NB4 (cell line): ENCODE measurements at places on chromosomes 4 and X.

DNA sequence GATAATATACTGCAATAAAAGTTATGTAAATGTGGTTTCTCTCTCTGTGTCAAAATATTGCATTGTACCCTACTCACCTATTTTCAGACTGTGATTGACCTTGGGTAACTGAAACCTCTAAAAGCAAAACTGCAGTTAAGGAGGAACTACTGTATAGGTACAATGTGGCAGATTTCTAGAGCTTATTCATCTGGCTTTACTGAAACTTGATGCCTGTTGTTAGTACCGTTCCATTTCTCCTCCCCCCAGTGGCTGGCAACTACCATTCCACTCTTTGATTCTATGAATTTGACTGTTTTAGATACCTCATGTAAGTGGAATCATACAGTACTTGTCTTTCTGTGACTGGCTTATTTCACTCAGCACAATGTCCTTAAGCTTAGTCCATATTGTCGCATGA is 61.9 kb downstream of the HOPX start:
- DNase-seq, result peak; percentile 6

DNA sequence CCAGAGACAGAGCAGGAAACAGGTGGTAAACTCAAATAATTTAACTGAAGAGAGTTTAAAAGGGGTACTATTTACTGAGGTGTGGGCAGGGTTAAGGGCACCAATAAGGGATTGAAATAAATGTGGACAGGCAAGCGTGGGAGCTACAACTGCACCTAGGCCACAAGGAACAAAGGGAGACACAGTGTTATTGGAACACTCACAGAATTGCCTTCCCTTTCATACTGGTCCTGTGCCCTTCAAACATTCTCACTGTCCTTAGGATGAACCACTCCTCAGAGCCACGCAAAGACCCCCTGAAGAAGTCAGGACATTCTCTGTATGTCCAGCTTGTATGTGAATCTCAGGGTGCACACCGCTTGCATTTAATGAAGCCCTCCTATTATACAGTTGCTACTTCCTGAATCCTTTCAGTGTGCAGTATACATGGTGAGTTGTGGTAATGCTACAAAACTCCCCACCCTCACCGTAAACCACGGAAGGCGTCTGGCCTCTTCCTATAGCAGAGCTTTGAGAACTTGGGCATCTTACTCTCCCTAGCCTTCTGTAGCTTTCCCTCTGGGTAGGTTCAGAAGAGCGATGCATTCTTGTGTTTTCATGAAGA is 9.6 kb upstream of the MRPL1 start:
- peak; percentile 82 for DNase-seq

DNA sequence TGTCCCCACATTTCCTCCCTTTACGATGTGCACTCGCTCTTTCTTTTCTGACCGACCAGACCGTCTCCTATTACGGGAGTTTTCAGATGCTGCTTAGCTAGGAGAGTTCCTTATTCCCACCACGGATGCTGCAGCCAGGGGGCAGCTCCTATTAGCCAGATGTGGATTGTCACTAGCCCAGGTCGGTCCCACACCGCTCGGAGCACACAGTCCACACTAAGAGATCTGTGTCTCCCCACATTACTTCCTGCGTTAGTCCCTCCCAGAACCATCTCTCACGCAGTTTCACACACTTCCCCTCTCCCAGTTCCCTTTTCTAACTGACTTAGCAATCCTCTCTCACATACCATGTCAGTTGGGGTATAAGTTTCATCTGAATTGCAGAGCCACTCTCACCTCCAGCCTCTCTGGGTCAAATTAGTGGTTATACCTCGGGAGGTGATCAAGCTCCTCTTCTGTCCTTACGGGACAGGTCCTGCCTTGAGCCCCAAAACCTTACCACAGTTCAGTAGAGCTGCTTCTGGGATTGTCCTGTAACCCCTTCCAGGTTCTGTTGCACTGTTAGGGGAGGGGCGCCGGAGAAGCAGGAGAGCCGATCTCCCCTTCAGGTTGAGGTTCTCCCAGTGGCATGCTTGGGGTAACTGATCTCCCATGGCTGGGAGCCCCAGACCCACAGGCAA is 28.2 kb downstream of the SULT1E1 start:
- DNase-seq, result peak; percentile 67

DNA sequence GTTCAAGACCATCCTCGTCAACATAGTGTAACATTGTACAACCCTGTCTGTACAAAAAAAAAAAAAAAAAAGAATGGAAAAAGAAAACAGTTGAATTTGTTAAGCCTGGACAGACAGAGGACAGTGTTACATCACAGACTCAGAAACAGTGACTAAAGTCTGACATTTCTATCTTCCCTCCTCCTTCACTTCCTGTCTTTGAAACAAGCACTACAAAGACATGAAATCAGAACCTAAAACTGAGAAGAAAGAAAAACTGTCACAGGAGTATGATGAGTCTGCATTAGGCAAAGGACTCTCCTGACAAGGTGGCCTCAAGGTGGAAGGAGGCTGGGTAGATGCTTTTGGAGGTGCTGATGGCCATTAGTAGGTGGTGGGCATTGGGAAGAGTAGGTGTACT is 126.7 kb downstream of the RBM47 start:
- peak; percentile 40 for DNase-seq

GRCh38 chrX:134418317-134419113 is 41.5 kb upstream of the HPRT1 start:
- no peak for DNase-seq

DNA sequence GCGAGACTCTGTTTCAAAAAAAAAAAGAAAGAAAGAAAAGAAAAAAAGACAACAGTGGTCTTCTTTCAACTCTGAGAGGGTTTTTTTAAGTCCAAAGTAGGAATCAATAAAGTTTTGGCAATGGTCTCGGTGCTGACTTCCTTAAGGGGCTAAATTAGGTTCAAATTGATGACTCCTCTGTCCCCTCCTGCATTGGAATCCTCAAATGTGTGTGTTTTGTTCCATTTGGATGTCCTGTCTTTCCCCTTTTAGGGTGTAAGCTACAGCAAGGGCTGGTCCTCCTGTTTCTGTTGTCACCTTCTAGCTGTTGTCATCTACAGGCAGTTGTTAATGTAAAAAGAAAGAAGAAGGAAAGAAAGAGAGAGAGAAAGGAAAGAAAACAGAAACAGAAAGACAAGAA is 84.3 kb upstream of the PLAC1 start:
- no peak for DNase-seq

- DNase-seq, result no peak
Observed at GRCh38 chr4:6710282-6710681, 617 bp upstream of the MRFAP1L1 start.

GRCh38 chr4:143240939-143241679 is 56.4 kb downstream of the USP38 start:
- no peak for DNase-seq

- no peak for DNase-seq
Observed at GRCh38 chr4:127737295-127737694, 7.1 kb downstream of the SLC25A31 start.

GRCh38 chrX:154458116-154458953 is at the start of gene PLXNA3:
TSS of gene PLXNA3 (plus strand) at chrX:154458281. CDS start at chrX:154460184, 1,903 bp downstream.
- peak; percentile 62 for DNase-seq

DNA sequence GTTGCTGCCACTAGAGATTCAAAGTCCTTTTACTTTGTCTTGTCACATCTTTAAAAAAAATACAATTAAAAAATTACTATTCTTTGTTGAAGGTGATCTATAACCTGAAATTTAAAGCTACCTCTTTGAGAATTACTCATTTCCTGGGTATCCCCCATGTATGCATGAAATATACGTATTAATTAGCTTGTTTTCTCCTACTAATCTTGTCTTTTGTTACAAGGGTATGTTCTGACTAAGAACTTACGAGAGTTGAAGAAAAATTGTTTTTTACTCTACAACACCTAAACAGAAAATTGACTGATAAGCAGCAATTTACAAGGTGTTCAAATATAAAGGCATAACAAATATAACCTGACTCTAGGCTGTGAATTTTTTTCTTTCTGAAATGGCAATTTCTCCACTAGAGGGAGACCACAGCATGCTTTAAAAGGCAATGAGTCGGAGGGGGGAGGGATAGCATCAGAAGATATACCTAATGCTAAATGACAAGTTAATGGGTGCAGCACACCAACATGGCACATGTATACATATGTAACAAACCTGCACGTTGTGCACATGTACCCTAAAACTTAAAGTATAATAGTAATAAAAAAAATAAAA is 249.6 kb downstream of the OPHN1 start:
- peak; percentile 44 for DNase-seq

GRCh38 chr4:185764876-185765275 is 47.1 kb downstream of the SORBS2 start:
- no peak for DNase-seq

DNA sequence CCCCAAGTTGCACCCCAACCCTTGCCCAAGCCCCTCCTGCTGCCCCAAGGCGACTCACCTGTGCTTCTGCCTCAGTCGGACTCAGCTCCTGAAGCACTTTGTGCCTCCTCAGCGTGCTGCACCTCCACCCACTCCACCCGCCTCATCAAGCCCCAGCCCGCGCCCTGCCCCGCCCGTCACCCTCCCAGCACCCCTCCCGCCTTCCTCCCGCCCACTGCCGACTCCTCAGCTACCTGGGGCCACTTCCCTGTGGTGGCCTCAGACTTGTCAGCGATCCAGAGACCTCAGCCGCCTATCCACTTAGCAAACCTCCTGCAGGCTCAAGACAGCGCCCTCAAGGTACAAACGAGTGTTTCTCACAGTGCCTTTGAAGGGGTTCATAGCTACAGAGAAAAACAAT is 19.6 kb upstream of the IQCM start:
- DNase-seq, result no peak

DNA sequence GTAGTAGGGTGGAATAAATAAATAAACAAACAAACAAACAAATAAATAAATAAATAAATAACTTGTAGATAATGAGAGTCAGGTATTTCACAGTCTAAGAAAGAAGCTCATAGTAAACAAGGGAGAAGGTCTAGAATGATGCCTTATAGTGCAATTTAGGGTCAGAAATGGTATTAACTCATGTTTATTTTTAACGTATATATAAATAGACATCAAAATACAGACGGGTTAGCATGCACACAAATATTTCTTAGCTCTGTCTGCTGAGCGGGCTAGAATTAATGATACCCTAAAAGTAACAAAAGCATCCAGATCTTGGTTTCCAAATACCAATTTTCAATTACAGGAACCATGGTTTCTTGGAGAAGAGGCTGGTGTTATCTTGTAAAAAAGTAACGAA is 16.6 kb downstream of the PFKFB1 start:
- no peak for DNase-seq

DNA sequence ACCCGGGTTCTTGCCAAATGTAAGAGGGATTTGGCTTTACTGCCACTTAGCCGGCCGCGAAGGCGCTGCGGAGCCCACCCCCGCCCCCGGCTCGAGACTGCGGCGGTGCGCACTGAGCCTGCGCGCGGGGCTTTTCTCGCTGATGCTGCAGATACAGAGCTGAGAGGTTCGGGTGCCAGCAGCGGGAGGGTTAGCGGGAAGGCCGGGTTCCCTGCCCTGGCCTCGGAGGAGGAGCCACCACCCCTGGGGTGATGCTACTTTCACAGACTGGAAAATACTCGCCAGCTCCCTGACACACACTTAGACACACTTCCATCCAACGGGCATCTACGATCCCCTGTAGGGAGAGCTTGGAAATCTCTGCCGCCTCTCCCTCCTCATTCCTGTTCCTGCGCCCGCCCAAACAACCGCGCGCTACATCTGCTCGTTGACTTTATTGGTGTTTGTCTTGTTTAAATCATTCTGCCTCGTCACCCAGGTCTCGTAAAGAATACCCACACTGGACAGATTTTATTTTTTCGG is 2.1 kb upstream of the PCDH7 start:
- DNase-seq, result no peak

GRCh38 chr4:8591114-8591513 is 1.5 kb upstream of the CPZ start:
- DNase-seq, result no peak

- no peak for DNase-seq
Observed at GRCh38 chr4:183288955-183289354, 31.1 kb downstream of the CLDN22 start.

DNA sequence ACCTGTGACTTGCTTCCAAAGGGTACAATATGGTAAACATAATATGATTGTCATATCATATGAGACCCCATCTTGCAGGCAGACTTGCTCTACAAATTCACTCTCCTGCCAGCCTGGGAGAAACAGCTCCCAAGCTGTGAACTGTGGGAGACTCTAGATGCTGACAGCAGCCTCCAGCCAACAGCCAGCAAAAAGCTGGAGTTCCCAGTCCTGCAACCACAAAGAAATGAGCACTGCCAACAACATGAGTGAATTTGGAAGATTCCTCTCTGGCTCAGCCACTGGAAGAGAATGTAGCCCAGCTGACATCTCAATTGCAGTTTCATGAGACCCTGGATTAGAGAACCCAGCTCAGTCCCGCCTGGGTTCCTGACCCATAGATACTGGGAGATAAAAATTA is 145.4 kb downstream of the QDPR start:
- DNase-seq, result no peak

GRCh38 chrX:39149761-39150160 is 348.5 kb downstream of the MID1IP1 start:
- peak; percentile 74 for DNase-seq

DNA sequence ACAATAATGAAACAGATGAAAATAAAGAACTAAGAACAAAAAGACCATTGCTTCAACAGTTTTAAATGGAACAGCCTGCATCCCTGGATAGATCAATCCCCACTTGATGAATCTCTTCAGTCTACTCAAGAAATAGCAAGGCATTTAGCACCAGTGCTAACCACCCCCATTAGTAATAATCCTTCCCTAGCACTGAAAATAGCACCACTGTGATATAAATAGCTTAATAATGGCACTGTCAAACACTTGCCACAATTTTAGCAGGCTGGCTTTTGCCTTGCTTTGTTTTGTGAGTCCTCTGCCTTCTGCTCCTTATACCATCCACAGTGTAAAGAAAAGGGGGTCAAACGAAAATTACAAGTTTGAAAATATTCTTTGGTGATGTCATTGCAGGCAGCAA is 17.4 kb downstream of the DCX start:
- DNase-seq, result no peak

DNA sequence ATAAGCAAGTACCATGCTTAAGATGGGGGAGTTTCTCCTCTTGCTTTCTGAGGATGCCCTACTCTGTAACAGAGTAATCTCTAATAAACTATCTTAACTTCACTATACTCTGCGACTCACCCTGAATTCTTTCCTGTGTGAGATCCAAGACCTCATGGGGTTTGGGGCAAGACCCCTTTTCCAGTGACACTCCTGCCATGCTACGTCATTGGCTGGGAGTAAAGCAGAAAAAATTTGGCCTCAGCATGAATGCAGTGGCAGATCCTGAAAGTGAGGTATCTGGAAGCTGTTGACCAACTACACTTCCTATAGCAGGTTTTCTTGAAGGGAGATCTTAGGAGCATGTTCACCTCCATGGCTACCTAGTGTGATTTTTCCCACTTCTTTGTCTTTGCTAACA is 109.1 kb upstream of the MED14 start:
- DNase-seq, result no peak

DNA sequence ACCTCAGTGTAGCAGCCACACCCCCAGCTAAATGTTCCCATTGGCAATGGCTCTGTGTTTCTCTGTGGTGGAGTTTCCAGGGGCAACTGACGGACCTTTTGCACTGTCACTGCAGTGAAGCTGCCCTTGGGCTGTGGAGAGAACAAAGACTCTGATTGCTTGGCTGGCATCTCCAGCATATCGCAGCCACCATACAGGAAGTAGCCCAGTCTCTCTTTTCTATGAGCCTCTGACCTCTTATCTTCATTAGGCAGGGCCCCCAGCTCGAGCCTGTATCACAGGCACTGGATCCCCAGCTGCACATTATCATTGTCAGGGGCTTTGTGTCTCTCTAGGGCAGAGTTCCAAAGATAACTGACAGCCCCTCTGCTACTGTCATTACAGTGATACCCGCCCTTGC is 483.5 kb downstream of the ARAP2 start:
- DNase-seq, result no peak

GRCh38 chrX:38462257-38462656 is 99.1 kb upstream of the TSPAN7 start:
- DNase-seq, result no peak

- DNase-seq, result peak; percentile 81
Observed at GRCh38 chr4:183158062-183158461, 59.0 kb downstream of the WWC2 start.
